Activated naive CD4-positive, alpha-beta T cell treated with anti-CD3 and anti-CD28 coated beads, Interleukin-2, amount 50 U/mL, for 72 hours (primary cell): ENCODE measurements at places on chromosomes 2 and 18.

DNA sequence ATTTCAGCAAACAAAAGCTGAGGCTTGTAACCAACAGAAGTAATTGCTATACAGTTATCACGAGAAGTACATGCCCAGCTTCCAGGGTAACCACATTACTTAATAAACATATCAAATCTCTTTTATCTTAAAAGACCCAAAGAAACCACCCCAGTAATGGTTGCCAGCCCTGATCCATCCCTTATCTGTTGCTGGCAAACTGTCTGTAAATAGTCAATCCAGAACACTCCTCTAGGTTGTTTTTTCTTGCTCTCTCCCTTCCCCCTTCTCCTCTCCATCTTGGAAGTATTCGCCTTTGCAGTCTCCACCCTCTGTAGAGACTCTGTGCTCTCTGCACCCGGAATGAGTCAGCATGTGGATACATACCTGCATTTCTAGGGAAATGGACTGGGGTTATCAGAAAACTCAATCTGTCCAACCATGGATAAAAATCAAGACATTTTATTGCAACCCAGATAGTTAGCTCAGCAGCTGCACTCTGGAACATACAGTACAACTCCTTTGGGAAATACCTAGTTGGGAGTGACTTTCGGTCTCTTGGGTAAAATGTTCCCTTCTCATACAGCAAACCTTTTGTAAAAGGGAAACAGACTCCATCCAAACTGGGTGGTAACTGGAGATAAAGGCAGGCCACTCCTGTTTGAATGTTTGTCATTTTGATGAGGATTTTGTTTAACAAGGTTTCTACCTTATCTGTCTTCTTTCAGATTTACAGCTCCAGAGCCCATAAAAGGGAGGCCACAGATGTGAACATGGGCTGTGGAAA lies 123.5 kb upstream of the FOSL2 start:
- DNase-seq: no peak

DNA sequence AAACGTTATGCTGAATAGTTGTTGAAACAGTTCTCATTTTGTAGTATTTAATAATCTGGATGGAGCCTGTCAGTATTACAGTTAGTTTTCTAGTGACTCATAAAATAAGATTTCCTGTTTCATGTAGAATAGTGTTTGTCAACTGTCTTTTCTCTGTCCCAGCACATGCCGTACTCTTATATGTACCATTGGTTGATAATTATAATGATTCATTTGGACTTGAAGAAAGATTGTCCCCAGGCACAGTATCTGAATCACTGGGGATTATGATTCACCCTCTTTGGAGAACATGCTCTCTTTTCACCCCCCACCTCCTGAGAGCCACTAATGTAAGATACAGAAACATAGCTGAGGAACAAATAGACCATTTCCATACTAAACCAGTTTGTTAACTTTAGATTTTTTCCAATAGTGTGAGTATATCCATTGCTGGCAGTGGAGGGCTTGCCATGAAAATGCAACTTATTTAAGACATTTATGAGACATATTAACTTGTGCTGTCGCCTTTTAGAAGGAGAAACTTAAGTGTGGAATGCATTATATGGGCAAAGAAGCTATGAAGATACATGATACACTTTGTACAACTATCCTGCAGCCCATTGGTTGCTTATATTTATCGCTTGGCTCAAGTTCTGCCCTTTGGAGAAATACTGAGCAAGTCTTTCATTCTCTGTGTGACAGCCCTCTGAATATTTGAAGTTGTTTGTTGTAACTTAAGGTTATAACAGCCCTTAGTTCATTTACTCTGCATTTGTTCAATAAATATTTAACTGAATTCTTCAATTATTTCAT lies 12.4 kb downstream of the COPS8 start:
- no peak for DNase-seq

DNA sequence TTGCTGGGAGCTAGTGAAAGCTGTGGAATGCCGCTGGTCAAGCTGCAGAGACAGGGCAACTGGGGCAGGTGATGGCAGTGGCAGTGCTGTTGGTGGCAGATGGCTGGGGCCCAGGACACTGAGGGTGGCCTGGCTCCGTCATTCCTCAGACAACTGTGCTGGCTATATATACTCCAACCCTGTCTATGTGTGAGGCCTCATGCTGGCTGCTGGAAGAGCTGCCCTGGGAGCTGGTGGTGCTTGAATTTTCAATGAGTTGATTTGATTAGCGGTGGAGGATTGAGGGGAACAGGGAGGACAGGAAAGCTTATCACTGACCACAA lies 66.5 kb upstream of the TMEM200C start:
- no peak for DNase-seq

DNA sequence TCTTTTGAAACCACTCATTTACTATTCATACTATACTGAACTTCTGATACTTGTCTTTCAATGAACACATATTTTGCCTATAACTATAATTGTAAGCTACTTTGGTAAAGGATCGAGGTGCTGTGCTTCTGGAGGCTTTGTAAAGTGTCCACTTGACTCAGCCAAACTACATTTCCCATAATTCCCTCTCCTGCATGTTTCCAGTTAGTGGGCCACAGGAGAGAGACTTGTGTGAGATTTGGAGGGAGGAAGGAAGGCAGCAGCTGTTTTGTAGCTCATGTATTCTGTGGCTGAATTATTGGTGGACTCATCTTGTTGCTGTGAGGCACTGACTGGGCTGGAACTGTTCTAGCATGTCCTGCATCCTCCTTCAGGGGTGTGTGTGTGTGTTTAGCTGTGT lies 328.8 kb downstream of the ARL6IP6 start:
- no peak for DNase-seq

DNA sequence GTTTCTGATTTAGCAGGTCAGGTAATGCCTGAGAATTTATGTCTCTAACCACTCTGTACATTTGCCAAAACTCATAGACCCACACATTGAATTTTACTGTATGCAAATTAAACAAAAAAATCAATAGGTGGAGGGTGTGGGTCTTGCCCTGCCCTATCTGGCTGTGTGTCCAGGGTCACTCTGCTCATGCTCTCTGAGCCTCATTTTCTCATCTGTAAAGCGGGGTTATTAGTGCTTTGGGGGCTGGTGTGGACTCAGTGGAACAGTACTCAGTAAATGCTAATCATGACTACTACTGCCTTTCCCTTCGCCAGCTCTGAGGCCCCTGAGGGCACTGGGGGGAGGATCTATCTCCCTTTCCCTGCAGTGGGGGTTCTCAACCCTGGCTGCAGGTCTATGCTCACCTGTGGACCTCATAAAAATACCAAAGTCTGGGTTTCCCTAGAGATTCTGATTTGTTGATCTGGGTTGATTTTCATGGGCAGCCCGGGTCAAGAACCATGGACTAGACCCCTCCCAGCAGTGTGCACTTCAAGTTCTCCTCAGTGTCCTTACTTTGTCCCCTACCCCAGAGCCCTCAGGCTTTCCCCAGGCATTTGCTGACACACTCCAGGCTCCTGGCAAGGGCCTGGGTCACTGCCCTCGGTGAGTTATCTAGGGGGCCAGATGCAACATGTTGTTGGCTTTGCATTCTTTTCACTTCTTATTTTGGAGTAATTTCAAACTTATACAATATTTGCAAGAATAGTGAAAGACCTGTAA lies 27.5 kb downstream of the MTHFD2 start:
- DNase-seq: no peak

DNA sequence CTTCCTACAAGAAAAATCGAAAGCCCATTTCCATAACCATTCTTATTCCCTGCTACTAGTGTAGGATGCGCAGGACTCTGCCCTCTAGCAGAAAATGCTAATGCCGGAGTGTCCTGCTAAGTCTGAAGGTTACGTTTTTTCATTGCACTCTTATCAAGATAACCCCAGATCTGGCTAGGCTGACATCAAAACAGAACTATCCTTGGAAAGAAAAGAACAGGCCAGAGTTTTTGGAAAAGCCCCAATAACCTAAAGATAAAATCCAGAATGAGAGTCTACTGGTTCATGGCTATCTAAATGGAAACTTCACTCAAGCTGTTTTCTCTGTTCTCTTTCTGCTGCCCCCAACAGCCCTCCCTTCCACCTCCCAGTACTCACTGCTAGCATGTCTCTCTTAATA lies 913 bp downstream of the RNF152 start:
- DNase-seq: no peak

DNA sequence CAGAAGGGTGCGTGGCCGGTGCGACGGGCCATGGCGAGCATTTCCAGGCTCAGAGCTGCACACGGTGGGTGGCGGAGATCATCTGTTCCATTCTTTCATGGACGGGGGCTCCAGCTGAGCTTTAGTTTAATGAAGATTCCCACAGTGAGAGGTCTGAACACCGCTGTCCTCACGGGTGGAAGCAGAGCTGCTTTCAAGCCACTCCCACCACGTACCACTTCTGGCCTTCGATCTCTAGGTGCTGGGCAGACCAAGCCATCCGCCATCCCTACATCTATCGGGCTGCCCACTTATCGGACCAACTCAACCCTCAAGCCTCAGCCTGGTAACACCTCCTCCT lies 18.5 kb downstream of the GPR35 start:
- no peak for DNase-seq

DNA sequence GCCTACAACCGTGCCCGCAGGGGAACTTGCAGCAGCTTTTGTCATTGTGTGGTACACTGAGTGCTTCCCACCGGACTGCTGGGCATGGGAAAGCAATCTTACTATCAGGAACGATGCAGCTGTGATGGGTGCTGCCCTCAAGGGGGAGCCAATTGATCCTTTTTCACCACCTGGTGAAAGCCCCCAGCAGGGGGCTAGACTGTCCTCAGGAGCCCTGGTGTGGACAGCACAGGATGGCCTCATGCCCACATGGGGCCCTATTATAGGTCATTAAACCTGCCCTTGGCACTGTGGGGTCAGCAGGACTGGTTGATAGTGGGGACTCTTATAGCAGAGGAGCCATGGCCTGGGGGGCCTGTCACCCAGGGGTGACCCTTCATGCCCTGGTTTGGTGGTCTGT lies 172.2 kb downstream of the GLI2 start:
- DNase-seq: no peak

GRCh38 chr18:50315100-50315871 lies 27.8 kb upstream of the CXXC1 start:
- no peak for DNase-seq

DNA sequence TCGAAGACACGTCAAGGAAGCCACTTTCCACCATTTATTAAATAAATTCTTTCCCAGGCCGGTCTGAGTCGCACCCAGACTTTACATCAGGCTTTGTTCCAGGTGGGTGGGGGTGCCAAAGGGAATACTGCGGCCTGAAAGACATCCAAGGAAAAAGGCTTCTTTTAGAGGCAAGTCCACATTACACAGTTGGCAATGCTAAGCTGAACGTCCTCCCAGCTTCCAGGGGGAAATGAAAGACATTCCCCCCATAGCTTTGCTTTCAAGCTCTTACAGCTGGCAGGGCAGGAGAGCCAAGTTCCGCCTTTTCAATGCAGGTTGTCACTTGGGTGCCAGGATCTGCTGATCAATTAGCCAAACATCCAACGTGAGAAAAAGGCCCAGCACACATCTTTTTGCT lies 36.5 kb upstream of the PTPN4 start:
- no peak for DNase-seq

DNA sequence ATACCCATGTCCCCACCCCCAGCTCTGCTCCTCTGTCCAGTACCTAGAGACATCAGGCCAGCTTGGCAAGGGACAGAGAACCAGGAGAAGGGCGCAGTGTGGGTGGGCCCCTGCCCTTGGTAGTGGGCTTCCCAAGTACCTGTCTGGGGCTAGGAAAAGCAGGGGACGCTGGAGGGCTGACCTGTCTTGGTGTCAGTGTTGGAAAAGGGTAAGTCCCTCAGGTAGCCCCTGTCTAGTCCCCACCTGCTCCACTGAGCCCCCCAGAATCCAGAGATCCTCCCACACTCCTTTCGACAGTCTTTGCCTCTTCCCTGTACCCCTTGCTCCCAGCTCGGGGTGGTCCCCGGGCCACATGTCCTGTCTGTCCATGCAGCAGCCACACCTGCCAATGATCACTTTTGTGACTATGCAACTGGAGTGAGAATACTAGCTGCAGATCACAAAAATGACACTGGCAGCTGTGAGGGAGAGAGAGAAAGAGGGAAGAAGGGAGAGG lies 14.6 kb downstream of the DNAJB2 start:
- no peak for DNase-seq

DNA sequence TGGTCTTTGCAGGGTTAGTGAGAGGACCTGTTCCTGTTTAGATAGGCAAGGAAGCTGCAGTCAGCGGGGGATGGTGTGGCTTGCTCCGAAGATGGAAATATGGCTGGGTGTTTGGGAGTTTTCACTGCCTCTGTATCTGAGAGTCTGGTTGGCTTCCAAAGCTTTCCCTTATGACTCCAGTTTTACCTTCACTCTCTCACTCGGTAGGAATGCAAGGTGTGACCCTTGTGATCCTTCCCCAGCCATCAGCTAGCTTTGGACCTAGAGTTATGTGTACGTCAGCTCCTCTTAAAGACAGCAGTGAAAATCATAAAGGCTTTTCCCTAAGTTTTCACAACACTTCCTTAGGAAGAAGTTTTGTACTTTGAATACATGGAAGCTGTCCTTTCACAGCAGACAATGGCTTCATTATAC lies 35.5 kb upstream of the TMEM87B start:
- DNase-seq: no peak

GRCh38 chr2:132645176-132645575 lies 24.8 kb downstream of the LYPD1 start:
- DNase-seq: no peak
